Right lung (tissue), 10 donors: ENCODE measurements at places on chromosomes 4 and X. TPM values are rescaled to one million over a fixed set of nuclear protein-coding genes. Genes with fewer than 3 reads are reported as not detected.

DNA sequence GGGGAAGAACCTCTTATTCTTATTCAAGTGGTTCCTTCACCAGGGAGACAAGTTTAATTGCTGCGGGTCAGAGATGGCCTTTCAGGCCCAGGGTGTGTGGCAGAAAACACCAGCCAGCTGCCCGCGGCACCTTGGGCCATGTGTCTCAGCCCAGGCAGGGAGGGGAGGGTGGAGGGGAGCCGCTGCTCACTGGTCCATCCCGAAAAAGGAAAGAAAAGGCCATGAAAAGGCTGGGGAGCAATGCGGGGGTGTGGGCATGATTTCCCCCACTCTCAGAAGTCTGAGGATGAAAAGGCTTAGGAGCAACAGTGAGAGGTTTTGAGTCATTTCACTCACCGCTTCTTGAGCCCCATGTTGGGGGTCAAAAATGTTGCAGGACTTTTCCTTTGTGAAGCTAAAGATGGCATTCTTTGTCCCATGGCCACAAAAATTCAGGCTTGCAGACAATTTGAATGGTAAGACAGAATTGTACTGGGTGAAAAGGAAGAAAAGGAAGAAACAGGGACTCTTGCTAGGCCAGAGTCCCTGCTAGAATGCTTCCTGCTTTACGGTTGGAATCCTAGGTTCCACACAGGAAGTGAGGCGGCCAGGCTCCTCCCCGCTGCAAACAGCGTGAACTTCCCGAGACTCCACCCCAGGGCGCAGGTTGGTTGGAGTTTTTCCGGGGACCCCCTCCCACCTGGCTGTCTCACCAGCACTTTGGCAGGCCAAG, 17.4 kb upstream of the FAM47E start:
- no peak for DNase-seq

GRCh38 chrX:94850811-94851210, 1176.8 kb downstream of the FAM133A start:
- DNase-seq: no peak

- DNase-seq: no peak
Measured at GRCh38 chrX:13087322-13088155, 43.1 kb upstream of the FAM9C start.

- no peak for DNase-seq
Measured at GRCh38 chrX:154032653-154033052, 13.0 kb upstream of the IRAK1 start.

DNA sequence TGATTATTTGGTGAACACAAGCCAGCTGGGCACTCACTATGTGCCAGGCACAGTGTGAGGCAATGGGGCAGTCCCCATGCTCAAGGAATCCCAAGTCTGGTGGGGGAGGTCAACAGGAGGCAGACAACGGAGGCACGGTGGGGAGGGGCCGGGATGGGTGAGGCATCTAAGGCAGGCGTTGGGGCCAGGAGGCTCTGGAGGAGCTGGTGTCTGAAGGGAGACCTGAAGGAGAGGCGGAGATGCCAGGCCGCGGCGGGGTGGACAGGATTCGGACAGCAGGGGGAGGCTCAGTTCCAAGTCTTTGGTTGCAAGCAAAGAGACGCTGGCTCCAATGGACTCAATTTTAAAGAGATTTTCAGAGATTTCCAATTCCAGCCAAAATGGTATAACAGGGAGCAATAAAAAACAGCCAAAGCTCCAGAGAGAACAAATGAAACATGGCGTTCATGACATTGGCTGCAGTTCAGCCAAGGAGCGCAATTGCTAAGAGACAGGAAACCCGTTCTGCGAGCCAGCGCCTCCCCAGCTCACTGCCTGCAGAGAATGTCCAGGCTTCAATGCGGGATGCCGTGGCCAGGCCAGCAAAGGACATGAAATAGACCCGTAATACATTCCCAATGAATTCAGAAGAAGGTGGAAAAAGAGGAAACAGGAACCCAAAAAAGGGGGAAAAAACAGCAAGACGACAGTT, 105.2 kb upstream of the LRPAP1 start:
- no peak for DNase-seq

GRCh38 chr4:189124149-189124758, 816.4 kb upstream of the FRG1 start:
- DNase-seq: peak; percentile 10

GRCh38 chrX:120534413-120535205, 26.2 kb downstream of the CUL4B start:
- DNase-seq: no peak

- no peak for DNase-seq
Measured at GRCh38 chrX:13013363-13014110, 30.9 kb downstream of the FAM9C start.

Gene CTAG1A
- not detected for polyA plus RNA-seq

Gene DSPP
- not detected for polyA plus RNA-seq

Gene ATP2B3
- 0.28 TPM for polyA plus RNA-seq

Gene CT47C1
- polyA plus RNA-seq: not detected
